SK-N-MC (cell line): ENCODE measurements at places on chromosomes 13 and 19.

GRCh38 chr13:40539576-40540327 lies 126.7 kb downstream of the FOXO1 start:
- DNase-seq, result no peak

DNA sequence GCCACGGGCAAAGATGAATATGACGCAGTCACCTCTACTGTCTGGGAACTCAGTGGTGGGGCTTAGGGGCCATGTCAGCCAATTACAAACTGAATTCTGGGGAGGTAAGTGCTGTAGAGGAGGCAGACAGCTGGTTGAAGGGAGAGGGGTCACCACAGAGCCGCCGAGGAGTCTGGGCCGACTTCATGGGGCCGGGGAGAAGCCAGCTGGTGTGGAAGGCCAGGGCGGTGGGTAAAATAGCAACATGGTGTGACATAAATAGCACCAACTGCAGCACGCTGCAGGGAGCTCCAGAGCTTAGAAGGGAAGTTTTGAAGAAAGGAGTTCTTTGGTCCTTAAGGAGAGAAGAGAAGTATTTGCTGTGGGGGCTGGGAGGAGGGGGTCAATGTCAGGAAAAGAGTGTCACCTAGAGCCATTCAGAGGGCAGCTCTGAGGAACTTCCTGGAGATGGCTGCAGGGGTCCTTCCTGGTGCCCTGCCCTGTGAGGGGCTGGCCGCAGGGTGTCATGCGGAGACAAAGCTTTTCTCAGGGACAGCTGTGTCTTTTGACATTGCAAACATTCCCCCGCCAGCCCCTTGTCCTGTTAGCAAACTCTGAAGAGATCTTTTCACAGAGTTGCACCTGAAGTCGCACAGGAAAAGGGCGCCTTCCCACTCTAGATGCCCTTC lies 6.4 kb downstream of the METTL21C start:
- no peak for DNase-seq

DNA sequence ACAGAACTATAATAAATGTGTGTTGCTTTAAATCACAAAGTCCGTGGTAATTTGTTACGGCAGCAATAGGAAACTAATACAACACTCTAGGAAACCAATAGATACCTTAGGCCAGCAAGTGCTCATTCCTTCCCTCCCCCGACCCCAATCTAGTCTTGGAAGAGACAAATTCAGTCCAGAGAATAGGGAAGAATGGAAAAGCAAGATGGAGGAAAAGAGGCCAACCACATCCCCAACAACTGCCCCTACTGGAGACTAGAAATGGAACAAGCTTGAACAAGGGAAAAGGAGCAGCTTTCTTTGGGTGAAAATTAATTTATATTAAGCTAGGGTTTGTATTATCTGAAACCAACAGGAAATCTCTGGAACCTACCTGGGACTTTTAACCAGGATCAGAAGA lies 54.4 kb downstream of the DIAPH3 start:
- no peak for DNase-seq

DNA sequence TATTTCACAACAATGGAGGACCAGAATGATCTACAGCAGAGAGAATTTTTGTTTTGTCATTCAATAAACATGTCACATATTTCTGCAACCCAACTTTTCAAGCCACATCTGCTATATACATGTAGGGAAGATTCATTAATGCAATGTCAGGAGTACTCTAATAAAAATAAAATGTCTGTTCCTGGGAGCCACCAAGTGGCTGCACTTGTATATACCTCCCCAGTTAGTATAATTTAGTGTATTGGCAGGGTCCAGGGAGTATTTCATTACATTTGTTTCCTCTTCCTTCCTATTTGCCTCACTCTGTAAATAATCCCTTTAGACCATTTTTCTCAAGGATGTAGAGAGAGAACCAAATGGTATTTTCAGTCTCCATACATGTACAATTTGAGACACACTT lies 1169.0 kb downstream of the DIAPH3 start:
- DNase-seq, result no peak

DNA sequence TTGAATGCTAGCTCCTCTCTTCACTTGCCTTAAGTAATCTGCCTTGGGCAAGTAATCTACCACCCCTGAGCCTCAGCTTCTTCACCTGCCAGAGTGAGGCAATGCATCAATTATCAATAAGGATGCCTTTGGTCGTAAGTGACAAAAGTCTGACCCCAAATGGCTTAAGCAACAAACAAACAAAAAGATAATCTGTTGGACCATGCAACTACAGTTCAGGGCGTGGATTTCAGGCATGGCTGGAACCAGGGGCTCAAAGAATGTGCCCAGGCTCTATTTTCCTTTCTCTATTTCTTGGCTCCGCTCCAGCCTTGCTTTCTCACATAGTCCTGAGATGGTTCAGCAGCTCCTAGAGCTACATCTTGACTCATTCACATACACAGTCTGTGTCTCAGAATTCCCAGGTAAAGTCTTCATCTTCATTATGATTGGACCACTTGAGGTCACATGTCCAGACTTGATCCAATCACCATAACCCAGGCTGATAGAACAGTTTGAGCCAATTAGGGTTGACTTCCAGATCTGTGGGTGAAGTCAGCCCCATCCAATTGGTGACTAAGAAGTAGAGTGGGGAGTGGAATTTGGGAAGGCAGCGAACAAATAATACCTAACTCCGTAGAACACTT lies 29.6 kb downstream of the ACSBG2 start:
- DNase-seq, result no peak

DNA sequence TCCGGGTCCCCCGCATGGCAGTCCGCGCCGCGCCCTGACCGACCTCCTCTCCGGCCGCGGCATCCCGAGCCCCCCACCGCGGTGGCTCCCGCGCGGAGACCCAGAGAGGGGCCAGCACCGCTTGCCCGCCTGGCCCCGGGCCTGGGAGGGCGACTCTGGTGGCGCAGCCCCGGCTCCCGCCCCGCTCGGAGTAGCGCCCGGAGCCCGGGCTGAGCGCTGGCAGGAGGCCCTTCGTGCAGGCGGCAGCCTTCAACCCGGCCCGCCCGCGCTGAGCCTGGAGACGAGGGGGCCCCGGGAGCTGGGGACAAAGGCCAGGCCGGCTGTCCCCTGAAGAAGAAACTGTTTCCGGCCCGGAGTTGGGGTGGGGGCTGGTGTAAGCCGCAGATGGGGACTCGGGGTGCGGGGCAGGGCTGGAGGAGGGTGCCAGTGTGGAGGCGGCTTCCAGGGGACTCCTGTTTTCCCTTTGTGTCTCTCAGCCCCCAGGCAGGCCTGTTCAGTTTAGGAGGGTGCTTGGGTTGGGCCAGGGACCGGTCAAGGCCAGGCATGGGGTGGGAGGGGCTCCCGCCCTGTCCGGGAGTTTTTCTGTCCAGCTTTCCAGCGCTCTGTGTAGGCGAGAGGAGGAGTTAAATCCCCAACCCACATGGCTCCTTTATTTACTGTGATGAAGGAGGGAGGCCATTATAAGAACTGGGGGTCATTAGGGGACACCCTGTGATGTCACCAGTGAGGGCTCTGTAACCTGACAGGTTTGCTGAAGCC lies 935 bp downstream of the LRP3 start:
- DNase-seq, result no peak

- DNase-seq, result no peak
These were observed 29.6 kb downstream of the CAPS start for GRCh38 chr19:5943623-5944022.

GRCh38 chr19:33296488-33296971 lies 5.8 kb downstream of the CEBPA start:
- no peak for DNase-seq

GRCh38 chr13:24727731-24728601 lies 36.0 kb upstream of the RNF17 start:
- DNase-seq, result peak; percentile 68

DNA sequence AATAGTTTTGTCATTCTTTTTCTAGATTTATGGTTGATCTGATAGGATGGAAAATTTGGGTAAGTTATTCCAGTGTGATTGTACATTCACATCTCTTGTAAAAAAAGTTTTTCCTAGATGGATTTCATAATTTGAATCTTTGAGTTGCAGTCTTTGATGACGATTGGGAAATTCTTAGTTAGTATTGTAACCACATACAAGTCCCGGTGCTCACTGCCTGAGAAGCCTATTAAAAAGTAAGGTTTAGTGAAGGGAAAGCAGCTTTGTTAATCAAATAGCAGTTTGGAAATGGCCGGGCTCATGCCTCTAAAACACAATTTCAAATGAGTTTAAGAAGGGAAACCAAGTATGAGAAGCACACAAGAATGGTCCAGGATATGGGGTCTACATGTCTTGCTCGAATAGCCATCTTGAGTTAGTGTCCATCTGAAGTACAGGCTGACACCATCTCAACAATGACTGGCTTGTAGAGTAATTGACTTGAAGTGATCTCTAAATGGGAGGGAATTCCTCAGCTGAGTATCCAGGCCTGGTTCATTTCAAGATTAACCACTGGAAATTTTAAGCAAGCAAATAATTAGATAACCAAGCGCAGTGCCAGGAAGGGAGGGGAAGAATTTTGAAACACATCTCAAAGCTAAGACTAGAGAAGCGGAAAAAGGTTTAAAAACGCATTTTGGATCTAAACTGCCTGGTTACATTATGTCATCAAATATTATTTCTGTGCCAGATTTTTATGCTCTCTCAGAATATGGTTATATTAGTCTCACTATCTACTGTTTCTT lies 1145.6 kb upstream of the MIR17HG start:
- no peak for DNase-seq

GRCh38 chr13:92830821-92831220 lies 395.8 kb upstream of the GPC6 start:
- DNase-seq, result no peak

GRCh38 chr13:71169180-71169579 lies 697.8 kb downstream of the DACH1 start:
- DNase-seq, result no peak

DNA sequence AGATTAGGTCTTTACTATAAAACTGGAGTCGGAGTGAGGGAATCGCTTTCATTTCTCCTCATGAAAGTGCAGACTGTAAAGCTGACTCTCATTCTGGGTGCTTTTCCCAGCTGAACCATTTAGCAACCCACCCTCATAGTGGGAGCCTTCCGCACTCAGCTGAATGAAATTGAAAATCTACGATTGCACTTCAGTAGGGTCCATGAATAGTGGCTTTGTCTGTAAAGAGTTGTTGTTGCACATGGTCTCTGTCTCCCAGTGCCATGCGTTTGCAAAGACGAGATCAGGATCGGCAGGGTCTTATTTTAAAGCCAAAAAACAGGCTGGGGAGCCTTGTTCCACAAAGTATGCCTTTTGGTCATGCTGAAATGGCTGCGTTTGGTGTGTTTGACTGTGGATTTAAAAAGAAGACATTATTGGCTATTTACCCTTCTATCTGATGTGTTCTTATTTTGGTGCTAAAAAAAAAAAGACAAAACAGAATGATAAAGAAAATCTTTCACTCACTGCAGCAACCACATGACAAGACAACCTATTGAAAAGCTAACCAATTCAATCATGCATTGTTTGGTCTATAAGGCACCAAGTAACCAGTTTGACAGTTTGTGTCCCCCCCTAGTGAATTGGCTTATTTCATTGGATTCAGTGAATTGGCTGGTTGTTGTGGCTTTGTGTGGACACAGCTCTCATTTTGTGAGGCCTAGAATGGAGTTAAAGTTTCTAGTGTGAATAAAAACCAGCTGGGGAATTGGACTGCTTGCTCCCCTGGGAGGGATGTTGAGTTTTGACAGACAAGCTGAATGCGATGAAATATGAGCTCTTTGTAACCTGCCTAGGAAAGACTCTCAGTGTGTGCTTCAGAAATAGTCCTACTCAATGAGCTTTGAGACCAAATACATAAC lies 65.6 kb downstream of the ARHGAP35 start:
- DNase-seq, result no peak

- DNase-seq, result no peak
These were observed 150.2 kb upstream of the VSTM2B start for GRCh38 chr19:29375429-29376119.

DNA sequence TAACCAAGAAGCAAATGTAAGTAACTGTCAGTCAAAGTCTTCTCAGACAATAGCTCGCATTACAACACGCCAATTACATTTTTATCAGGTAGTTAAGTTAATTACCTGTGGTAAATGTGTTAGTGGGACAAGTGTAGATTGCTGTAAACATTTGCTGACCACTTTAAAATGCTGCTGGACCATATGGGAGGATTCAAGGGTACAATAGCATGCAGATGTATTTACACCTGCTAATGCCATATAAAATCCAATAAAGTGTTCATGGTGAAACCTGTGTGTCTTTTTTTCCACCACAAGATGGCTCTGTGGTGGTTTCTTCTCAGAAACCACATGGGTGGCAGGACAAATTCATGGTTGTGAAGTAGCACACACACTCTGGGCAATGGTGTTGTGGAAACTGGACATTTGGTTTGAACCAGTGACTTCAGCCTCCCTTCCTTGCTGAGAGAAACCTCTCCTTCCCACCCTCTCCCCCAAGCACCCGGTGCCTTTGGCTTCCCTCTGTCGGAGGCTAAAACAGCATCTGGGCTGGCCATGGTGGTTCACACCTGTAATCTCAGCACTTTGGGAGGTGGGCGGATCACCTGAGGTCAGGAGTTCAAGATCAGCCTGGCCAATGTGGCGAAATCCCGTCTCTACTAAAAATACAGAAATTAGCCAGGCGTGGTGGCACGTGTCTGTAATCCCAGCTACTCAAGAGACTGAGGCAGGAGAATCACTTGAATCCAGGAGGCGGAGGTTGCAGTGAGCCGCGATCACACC lies 18.1 kb upstream of the GTF3A start:
- no peak for DNase-seq

GRCh38 chr19:45464852-45465441 lies 2.8 kb upstream of the FOSB start:
- no peak for DNase-seq

- no peak for DNase-seq
These were observed 72.9 kb upstream of the TEX29 start for GRCh38 chr13:111247552-111247951.

DNA sequence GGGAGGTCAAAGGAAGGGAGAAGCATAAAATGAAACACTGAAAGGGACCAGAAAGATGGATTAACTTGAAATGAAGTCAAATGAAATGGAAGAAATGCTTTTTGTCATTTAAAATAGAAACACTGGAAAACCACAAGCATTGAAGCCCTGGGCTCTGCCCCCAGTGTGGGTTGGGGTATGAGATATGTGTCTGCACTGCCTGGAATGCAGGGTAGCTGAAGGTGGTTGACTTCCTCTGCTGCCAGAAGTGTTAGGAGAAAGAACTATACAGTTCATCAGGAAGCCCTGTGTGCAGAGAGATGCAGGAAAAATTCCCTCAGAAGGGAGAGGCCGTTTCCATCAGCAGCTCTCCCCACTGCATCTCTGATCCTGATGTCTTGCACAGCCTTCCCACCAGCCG lies 69.2 kb downstream of the DHRS12 start:
- DNase-seq, result no peak

- no peak for DNase-seq
These were observed 238 bp downstream of the ZNF260 start for GRCh38 chr19:36527873-36528193.

- no peak for DNase-seq
These were observed 3.7 kb downstream of the ZNF136 start for GRCh38 chr19:12166626-12167025.

GRCh38 chr13:75818179-75818967 lies 182.2 kb downstream of the LMO7 start:
- peak; percentile 28 for DNase-seq

DNA sequence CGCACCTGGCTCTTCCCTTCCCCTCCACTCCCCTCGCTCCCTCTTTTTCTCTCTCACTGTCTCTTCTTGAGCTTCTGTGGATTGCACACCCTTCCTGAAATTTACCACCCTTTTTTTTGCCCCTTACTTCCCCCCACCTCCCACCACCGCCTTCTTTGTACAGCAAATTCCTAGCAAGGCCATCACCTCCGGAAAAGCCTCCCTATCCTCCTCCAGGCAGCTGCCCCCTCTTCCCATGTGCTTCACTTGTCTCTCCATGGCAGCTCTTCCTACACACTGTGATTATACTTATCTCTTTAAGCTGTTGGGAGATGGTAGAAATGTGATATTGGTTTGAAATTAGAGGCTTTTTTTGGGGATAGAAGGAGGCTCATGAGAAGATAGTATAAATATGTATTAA lies 28.3 kb upstream of the KCTD4 start:
- DNase-seq, result no peak
